ENCODE measurements at places on chromosomes 4 and X.
A peak's percentile ranks its signal among the peaks of the same experiment; 100 is the strongest.

- DNase-seq: peak; percentile 32
These were observed 1.6 kb upstream of the WWC2 start for GRCh38 chr4:183097231-183098018.

DNA sequence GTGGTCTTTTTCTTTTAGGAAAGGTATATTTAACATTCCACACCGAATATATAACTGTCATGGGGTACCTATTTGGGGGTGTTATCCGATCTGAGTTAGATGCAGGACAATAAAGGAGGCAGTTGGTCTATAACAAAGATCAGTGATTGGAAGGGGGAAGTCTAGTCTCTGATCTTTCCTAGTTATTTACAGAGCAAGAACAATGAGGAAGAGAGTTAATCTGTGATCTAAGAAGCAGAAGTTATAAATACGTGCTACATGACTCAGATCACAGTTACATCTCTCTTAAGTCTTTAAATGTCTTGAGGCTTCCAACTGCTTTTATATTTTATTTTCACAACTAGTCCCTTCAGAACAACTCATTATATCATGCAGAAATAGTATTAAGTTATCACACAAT, 33.2 kb upstream of the ARMCX4 start:
- DNase-seq: no peak

DNA sequence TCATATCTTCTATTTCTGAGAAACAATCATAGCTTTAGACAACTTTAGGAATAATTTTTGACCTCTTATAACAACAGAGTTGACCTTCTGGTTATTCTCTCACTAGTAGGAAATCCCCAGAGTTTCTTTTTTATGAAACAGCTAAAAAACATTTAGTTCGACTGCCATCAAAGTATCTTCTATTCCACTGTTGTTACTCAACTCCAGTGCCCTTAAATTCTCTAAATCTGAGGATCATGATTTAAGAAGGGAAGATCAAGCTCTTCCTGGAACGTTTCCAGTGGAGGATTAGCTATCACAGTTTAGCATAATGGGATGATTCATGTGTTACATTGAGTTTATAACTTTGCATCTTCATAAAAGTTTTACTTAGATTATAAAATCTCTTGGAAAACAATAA, 134.9 kb upstream of the VEGFC start:
- no peak for DNase-seq

GRCh38 chrX:53594354-53594753, 92.2 kb downstream of the HUWE1 start:
- DNase-seq: no peak

DNA sequence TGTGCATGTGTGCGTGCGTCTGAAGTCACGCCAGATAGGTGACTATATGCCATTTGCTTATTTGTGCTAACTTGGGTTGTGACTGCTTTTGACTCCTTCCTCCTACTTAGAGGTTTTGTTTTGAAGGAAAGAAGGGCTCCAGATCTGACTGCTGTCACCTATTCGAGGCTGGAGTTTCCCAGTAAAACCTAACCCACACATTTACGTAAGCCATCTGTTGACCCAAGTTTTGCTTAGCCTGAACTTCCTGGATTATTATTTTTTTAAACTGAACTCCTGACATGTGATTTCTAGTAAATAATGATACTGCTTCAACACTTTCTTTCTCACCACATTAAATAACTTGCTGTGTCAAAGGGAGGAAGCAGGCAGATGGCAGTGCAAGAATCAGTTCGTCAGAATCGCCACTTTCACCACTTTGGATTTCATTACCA, 41.5 kb downstream of the DTHD1 start:
- DNase-seq: peak; percentile 79

- DNase-seq: no peak
These were observed 16.4 kb upstream of the EIF4E start for GRCh38 chr4:98945297-98945850.

DNA sequence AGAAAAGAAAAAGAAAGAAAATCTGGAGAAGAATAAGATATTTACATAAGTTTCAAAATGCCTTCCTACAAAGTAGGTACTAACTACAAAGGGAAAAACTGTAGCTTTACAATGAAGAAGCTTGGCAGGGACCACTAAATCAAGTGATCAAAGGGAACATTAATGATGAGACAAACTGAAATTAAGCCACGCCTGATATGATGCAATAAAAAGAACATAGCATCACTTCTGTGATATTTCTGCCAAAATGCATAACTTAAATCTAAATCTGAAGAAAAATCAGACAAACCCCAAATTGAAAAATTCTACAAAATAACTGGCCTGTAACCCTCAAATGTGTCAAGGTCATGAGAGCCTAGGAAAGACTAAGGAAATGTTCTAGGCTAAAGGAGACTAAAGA, 8.9 kb upstream of the DCLK2 start:
- DNase-seq: no peak

GRCh38 chr4:21134994-21135393, 434.7 kb downstream of the PACRGL start:
- peak; percentile 41 for DNase-seq

DNA sequence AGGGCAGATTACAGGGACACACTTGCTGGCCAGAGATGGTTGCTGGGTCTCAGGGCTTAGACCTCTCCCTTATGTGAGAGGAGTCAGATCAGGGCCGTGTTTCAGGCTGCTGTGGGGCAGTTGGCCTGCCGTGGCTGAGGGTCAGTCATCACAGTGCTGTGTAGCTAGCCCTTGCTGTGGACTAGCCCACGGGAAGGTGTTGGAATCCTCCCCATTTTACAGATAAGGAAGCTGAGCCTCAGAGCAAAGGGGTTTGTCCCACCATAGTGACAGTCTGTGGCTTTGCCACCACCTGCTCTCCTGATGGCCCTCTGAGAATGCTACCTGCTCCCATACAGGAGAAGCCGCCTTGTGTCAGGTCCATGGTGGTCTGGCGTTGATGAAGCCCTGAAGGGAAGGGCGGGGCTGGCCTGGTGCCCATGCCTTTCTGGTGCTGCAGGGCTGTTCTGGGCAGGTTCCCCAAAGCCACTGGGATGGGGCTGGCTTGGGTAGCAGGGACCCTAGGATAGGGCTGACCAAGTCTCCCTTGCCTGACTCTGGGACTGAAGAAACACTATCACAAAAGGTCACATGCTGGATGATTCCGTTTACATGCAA, 2.4 kb upstream of the FAM53A start:
- DNase-seq: no peak

- DNase-seq: no peak
These were observed 26.4 kb downstream of the KIAA1210 start for GRCh38 chrX:119101168-119101567.

GRCh38 chrX:13090339-13091110, 46.1 kb upstream of the FAM9C start:
- DNase-seq: peak; percentile 52

- DNase-seq: no peak
These were observed 6.0 kb upstream of the VGLL1 start for GRCh38 chrX:136525738-136526606.

DNA sequence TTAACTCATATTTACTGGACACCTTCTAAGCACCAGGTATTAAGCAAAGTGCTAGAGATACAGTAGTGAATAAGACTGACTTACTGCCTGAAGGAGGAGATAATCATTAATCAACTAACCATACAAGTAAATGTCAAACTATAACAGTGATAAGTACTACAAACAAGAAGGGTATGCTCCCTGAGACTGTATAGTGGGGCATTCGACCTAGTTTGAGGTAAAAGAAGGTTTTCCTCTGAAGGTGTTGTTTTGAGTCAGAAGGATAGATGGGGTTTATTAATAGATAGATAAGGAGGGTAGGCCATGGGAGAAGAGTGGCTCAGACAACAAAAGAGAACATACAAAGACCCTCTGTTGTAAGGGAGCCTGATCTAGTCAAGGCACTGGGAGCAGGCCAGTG, 105.4 kb downstream of the DDIT4L start:
- no peak for DNase-seq

- no peak for DNase-seq
These were observed 60.7 kb downstream of the BLTP1 start for GRCh38 chr4:122212880-122213279.

DNA sequence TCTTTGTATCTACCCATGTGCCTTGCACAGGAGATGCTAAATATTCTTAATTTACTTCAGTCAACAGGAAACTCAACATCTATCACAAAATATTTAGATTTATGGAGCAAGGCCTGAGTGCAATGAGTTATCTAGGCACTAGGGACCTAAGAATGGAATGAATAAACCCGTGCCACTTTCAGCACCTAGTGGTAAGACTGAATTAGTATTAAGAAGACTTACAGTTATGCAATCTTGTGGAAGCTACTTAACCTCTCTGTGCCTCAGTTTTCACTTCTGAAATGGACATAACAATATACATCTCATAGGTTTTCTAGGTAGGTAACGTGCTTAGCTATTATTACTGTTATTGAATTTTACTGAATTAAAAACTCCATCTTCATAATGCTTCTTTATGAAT, 144.6 kb upstream of the MAP3K15 start:
- DNase-seq: no peak

- DNase-seq: no peak
These were observed 991.6 kb downstream of the FAT4 start for GRCh38 chr4:126306152-126306869.

- DNase-seq: no peak
These were observed 173.4 kb upstream of the GALNT7 start for GRCh38 chr4:172995161-172995560.

- no peak for DNase-seq
These were observed 185.9 kb upstream of the GATB start for GRCh38 chr4:151946718-151947117.

- no peak for DNase-seq
These were observed 49.4 kb upstream of the PRR32 start for GRCh38 chrX:126770179-126770578.

DNA sequence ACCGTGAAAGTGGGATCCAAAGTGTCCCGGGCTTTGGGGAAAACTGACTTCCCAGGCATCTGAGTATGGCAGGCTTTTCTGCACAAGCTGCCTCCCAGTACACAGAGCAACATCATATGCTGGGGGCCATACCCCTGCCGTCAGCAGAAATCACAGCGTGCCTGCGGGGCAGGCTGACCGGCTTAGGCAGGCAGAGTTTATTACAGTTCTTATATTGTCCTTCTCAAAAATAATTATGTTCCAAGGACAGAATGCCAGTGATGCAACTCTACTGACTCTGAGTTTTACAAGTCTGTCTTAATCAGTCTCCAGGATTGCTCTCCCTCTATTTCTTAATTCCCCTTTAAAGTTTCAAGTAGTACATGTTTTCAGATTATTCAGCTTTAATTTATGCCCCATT, 37.0 kb downstream of the IL21 start:
- DNase-seq: no peak

DNA sequence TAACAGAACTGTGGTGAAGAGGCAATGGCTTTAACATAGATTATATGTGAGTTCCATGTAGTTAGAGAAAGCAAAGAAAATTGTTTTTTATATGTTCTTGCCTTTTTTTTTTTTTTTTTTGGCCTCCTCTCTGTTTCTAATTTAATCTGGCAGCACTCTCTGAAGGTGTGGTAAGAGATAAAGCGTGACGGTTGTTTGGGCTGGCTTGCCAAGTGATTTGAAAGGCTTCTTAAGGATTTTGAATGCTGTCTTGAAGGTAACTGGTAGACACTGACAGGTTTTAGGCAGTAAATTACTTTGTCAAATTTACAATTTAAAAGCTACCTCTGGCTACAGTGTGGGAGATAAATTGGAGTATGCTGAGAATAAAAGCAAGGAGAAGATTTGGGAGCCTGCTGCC, 269.3 kb upstream of the HS3ST1 start:
- DNase-seq: no peak

- no peak for DNase-seq
These were observed 172.5 kb downstream of the SH2D1A start for GRCh38 chrX:124518885-124519284.

GRCh38 chr4:100949350-100949935, 397.9 kb downstream of the PPP3CA start:
- DNase-seq: no peak

DNA sequence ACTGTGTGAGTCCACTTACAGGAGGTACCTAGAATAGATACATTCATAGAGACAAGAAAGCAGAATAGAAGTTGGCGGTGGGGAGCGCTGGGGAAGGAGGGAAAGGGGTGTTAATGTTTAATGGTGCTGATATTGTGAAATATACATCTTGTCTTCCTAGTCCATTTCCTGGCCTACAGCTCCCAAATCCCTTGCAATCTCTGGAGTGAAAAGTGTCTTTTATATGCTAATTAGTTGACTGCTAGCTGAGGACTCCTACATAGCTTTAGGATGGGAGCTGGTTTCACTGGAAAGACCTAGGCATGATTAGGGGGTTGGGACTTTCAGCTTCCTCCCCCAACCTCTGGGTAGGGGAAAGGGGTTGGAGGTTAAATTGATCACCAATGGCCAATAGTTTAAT, 36.0 kb downstream of the FUNDC1 start:
- DNase-seq: no peak

DNA sequence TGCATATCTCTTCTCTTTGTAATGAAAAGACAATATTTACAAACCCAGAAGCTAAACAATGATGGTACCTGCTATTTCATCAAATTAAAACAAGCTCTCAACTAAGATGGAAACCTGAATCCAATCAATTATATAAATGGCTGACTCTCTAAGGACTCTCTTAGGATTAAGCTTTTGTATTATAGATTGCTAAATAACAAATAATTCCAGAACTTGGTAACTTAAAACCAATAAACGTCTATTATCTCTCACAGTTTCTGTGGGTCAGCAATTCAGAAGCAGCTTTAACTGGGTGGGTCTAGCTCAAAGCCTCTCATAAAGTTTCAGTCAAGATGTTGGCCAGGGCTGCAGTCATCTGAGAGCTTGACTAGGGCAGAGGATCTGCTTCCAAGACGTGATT, 12.4 kb downstream of the PHKA2 start:
- no peak for DNase-seq

GRCh38 chrX:11304829-11305228, 11.6 kb downstream of the AMELX start:
- no peak for DNase-seq

DNA sequence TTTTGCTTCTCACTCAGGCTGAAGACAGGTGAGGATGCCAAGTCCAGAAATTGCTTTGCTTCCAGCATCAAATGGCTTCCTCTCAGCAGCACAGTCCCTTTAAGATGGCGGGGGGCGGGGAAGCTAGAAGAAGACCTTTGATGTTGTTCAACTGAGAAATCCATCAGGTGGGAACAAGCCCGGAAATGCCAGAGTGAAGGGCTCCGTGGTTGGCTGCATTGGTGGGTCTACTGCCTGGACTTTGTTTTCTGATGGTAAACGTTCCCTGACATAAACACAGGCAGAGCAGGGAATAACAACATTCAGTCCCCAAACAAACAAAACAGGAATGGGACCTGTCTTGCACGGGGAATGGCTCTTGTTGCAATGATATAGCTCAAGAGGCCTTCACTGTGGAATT, 37.3 kb downstream of the APLN start:
- no peak for DNase-seq

GRCh38 chr4:24260133-24260715, 324.1 kb downstream of the DHX15 start:
- no peak for DNase-seq

GRCh38 chr4:76607266-76607799, 172.3 kb downstream of the SHROOM3 start:
- DNase-seq: no peak

- no peak for DNase-seq
These were observed 243.3 kb downstream of the LDB2 start for GRCh38 chr4:16655111-16655510.
